ENCODE measurements at places on chromosomes 2 and 18. TPM values are rescaled to one million over a fixed set of nuclear protein-coding genes. Genes with fewer than 3 reads are reported as not detected.
A peak's percentile ranks its signal among the peaks of the same experiment; 100 is the strongest.

DNA sequence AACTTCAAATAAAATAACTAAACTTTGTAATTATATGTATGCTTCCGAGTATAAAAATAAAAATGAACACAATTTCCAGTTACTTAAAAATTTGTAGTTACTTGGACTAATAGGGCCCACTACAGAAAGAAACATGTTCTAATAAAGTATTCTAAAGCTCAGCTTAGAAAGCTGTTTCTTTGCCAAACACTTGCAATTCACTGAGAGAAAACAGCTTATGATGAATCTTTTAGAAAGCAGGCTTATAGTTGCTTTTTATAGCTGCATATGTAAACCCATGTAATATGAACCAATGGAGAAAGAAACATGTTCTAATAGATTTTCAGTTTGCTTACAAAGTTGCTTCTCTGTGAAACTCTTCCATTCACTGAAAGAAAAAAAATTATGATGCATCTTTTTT is 766.0 kb downstream of the LRP1B start:
- no peaks in the 10 kb centered on the region for H3K36me3 ChIP-seq
- no peak overlapping the region for H3K27ac ChIP-seq
- no peak for DNase-seq
- no peaks in the 10 kb centered on the region for H3K27me3 ChIP-seq
- H3K4me3 ChIP-seq = no peak overlapping the region

DNA sequence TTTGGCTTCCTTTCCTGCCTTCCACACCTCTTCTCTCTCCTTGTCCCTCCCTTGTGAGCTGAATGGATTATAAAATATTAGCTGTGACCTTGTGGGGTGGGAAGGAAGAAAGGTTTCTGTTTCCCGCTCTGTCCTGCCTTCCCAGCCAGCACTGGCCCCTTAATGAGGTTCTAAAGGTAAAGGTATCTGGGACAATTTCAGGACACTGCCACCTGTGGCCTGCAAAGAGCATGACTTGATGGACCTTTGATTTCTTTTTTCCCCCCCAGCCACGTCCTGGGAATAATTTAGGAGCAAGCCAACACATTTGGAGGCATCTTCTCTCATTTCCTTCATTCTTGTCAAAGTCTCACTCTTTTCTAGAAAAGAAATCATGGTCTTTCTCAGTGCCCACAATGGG is 246.7 kb upstream of the EPAS1 start:
- H3K36me3 ChIP-seq = no peaks in the 10 kb centered on the region
- H3K4me1 ChIP-seq = peaks cover 9% of the 10 kb centered on the region
- no peaks in the 10 kb centered on the region for H3K27me3 ChIP-seq
- no peak overlapping the region for H3K4me3 ChIP-seq
- no peak overlapping the region for H3K27ac ChIP-seq

DNA sequence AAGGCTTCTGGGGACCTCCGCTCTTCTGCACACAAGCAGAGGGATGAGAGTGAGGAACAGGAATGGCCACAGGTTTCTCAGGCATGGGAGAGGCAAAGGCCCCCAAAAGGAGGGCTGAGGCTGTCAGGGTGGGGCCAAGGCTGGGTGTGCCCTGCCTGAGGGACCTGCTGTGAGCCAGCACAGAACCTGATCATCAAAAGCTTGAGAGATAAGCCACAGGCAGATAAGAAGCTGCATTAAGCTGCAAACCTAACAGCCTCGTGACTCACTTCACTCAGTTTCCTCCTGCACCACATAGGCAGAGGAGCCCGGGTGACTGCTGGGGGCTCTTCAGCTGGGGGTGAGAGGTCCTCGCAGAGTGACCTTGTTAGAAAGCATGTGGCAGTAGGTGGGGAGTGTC is 64.5 kb upstream of the LAPTM4A start:
- H3K4me1 ChIP-seq = no peaks in the 10 kb centered on the region
- no peak overlapping the region for H3K27ac ChIP-seq
- H3K27me3 ChIP-seq = no peaks in the 10 kb centered on the region
- H3K4me3 ChIP-seq = no peak overlapping the region
- H3K36me3 ChIP-seq = no peaks in the 10 kb centered on the region

GRCh38 chr2:85400541-85401463 is 9.4 kb downstream of the CAPG start:
- no peaks in the 10 kb centered on the region for H3K36me3 ChIP-seq
- H3K27ac ChIP-seq = no peak overlapping the region
- DNase-seq = no peak
- no peak overlapping the region for H3K4me3 ChIP-seq
- no peaks in the 10 kb centered on the region for H3K4me1 ChIP-seq

DNA sequence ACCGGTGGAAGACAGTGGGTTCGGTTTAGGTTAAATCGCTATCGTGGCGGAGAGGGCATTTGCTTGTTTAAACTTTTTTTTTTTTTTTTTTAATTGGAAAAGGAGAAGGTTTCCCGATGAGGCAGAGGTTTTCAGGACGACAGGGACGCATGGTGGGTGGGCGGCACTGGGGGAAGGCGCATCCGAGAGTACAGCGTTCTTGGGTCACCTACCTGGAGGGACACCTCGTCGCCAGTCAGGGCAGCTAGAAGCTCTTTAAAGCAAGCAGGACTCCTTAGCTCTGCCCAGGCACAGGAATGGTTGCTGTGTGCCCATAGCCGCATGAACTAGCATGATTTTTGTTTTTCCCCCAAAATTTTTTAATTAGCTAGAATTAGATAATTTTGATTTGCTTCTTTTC is 437 bp downstream of the LDLRAD4 start:
- H3K27me3 ChIP-seq = no peaks in the 10 kb centered on the region
- peaks cover 63% of the 10 kb centered on the region for H3K4me1 ChIP-seq
- H3K27ac ChIP-seq = peak overlapping the region; percentile 83

- no peak overlapping the region for H3K4me3 ChIP-seq
- no peak for DNase-seq
- no peaks in the 10 kb centered on the region for H3K36me3 ChIP-seq
Measured at GRCh38 chr2:20618886-20619521, 31.9 kb downstream of the HS1BP3 start.

- no peak overlapping the region for H3K4me3 ChIP-seq
- no peak for DNase-seq
- H3K27ac ChIP-seq = no peak overlapping the region
- H3K27me3 ChIP-seq = no peaks in the 10 kb centered on the region
Measured at GRCh38 chr2:196101325-196101991, 32.8 kb upstream of the DNAH7 start.

- no peak for DNase-seq
- H3K4me1 ChIP-seq = no peaks in the 10 kb centered on the region
- H3K36me3 ChIP-seq = no peaks in the 10 kb centered on the region
- no peaks in the 10 kb centered on the region for H3K27me3 ChIP-seq
Measured at GRCh38 chr18:377088-377487, 109.2 kb upstream of the THOC1 start.

DNA sequence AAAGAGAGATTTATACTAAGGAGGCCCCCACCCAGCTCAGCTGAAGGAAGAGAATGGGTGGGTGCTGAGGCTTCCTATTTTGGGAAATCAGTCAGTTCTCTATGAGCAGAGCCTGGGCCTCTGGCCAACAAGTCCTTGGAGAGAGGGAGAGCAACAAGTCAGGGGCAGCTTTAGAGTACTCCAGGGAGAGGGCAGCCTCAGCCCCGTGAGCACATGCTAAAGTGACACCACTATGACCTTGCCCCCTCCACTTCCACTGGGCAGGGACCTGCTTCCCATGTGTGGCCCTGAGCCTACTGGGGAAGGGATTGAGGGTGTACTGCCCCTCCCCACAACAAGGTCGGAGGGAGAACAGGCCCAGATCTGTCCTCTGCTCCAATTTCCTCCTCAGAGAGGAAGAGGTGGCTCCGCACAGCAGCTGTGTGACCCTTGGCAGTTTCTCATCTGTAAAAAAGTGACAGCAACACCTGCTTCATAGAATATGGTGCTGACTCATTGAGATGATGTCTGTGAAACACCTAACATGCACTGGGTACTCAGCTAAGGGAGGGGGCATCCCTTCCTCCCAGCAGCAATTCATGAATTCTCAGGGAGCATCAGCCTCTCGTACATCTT is 72.9 kb downstream of the CLHC1 start:
- DNase-seq = peak; percentile 51
- no peak overlapping the region for H3K4me3 ChIP-seq
- H3K36me3 ChIP-seq = no peaks in the 10 kb centered on the region
- peaks cover 20% of the 10 kb centered on the region for H3K4me1 ChIP-seq
- peak overlapping the region; percentile 62 for H3K27ac ChIP-seq

- H3K4me3 ChIP-seq = no peak overlapping the region
- no peak overlapping the region for H3K27ac ChIP-seq
- no peaks in the 10 kb centered on the region for H3K36me3 ChIP-seq
- H3K27me3 ChIP-seq = no peaks in the 10 kb centered on the region
Measured at GRCh38 chr2:179574061-179574519, 287.3 kb downstream of the ZNF385B start.

Gene CDH19
- total RNA-seq = 0.41 TPM

Gene SLC8A1
- 2.9 TPM for total RNA-seq

Gene DYNAP
- total RNA-seq = not detected

Gene TCF4
- total RNA-seq = 49.6 TPM

Gene WNT10A
- total RNA-seq = not detected

Gene CACNB4
- 0.25 TPM for total RNA-seq
